ENCODE measurements at places on chromosomes 6 and 20.

DNA sequence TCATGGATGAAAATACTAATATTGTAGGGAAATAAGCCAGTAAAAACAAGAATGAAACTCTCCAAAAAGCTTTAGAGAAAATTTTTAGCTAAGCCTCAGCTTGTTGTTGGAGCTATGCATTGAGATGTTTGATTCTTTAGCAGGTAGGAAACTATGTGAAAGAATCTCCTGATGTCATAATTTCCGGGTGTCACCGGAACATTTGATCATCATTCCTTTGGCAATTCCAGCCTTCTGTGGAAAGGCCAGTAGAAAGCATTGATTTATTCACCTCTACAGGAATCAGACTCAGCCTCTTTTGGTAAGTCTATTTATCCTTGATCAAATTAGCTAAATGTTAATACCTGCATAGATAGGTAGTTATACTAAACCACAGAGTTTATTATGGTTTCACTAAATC is 9.5 kb downstream of the FAM229B start:
- DNase-seq = no peak

GRCh38 chr6:19322691-19323485 is 514.3 kb upstream of the ID4 start:
- no peak for DNase-seq

- no peak for DNase-seq
These were observed 85.4 kb downstream of the CHMP4B start for GRCh38 chr20:33896509-33896908.

- no peak for DNase-seq
These were observed 47.0 kb downstream of the TCP11 start for GRCh38 chr6:35094183-35094582.

- no peak for DNase-seq
These were observed 5.1 kb upstream of the FAM50B start for GRCh38 chr6:3844097-3844463.

GRCh38 chr6:116812051-116812650 is 16.7 kb downstream of the GPRC6A start:
- DNase-seq = no peak

- DNase-seq = no peak
These were observed 1163.6 kb upstream of the CITED2 start for GRCh38 chr6:140537834-140538705.

DNA sequence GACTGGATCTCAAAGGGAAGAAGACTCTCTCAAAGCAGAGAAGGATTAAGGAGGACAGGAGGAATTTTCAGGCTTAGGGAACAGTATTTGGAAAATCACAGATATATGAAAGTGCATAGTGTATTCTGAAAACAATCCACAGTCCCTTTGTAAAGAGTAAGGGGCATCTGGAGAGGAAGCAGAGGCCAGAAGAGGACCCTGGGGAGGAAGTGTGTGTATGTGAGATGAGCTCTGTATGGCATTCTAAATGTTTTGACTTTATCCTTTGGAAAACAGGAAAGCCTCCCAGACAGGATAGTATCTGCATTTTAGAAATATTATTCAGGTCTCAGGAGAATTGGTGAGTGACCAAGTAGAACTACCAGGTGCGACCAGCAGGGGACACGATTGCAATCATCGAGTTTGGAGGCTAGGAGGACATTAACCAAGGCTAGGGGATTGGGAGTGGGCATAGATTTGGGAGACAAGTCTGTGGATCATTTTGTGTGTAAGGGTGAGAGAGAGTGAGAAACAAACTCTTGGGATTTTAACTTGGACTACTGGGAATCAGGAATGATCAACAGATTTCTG is 38.3 kb upstream of the FAM184A start:
- DNase-seq = no peak

DNA sequence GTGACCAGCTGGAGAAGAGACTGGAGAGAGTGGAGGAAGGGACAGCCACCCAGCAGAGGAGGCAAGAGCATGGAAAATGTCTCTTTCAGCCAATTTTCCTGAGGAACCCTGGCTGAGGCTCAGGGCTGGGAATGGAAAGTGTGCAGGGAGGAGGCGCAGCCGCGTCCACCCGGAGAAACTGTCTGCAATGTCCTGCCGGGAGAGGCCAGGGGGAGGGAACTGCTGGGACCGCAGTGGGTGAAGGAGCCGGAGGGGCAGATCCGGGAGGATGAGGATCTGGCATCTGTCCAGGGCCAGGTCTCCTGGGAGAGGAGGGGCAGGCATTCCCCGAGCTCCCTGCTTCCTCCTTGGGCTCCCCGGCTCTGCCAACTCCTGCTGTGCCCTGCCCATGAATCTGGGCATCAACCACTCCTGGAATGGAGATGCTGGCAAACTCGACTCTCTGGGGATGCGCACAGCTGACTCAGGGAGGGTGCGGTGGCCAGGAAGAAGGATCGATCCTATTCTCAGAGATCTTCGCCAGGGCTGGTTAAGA is 17.4 kb upstream of the HM13 start:
- DNase-seq = peak; percentile 84

DNA sequence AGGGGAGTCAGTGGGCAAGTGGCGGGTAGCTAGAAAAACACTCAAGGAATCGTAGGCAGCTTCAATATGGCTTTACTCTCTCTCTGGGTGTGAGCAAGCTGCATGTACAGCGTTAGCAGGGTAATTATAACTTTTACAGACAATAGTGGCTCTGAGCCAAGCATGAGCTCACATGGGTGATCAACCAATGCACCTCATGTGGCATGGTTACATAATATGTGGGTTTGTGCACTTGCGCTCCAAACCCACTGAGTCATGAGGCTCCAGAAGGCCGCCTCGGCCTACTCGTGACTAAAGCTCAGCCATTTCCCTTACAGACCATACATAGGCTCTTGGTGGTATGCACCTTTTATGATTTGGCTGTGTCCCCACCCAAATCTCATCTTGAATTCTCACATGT is 78.4 kb upstream of the FBXL4 start:
- no peak for DNase-seq

DNA sequence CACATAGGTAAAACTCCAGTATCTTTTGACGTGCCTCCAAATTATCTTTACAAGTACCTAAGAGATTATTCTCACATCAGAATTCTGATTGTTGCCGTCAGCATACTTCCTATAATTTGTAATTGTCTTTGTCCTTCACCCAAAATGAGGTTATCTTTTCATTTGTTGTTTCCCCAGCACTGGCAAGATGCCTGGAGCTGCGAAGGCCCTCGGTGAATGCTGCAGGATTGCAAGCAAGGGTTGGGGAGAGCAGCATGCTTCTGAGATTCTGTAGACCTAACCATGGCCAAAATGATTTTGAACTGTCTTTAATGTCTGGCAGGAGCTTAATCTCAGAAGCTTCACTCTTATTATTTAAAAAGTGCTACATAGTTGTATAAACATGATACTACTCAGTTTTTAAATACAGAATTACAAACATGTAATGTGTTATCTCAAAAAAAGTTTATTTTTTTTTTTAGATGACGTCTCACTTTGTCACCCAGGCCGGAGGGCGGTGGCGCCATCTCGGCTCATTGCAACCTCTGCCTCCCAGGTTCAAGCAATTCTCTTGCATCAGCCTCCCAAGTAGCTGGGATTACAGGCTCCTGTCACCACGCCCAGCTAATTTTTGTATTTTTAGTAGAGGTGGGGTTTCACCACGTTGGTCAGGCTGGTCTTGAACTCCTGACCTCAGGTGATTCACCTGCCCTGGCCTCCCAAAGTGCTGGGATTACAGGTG is 88.7 kb downstream of the ELOVL5 start:
- no peak for DNase-seq

DNA sequence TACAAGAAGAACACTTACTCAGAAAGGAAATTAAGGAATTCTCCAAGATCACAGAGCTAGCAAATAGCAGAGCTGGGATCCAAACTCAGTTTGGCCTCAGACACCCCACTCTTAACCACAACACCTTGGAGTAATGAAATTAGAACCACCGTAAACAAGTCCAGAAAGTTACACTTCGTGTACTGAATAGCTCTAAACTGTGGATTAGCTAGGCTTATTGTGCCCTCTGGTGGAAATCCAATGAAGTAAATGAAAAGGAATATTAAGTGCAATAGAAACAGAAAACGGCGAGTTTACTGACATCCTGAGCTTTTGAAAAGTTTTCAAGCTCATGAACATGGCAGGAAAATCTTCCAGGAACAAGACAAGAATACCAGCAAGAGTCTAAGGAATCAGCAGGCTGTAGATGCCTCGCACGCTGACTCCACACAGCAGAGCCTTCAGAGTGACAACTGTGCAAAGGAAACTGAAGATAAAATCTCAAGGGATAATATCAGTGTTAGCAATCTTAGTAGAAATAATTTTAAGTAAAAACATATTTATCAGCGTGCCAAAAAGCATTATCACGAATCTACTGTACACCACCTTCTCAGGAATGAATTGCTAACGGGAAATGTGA is 34.6 kb downstream of the FBXO5 start:
- no peak for DNase-seq

GRCh38 chr6:89242574-89243330 is 25.6 kb upstream of the GABRR1 start:
- no peak for DNase-seq

GRCh38 chr6:68326762-68327161 is 308.3 kb upstream of the ADGRB3 start:
- DNase-seq = no peak

DNA sequence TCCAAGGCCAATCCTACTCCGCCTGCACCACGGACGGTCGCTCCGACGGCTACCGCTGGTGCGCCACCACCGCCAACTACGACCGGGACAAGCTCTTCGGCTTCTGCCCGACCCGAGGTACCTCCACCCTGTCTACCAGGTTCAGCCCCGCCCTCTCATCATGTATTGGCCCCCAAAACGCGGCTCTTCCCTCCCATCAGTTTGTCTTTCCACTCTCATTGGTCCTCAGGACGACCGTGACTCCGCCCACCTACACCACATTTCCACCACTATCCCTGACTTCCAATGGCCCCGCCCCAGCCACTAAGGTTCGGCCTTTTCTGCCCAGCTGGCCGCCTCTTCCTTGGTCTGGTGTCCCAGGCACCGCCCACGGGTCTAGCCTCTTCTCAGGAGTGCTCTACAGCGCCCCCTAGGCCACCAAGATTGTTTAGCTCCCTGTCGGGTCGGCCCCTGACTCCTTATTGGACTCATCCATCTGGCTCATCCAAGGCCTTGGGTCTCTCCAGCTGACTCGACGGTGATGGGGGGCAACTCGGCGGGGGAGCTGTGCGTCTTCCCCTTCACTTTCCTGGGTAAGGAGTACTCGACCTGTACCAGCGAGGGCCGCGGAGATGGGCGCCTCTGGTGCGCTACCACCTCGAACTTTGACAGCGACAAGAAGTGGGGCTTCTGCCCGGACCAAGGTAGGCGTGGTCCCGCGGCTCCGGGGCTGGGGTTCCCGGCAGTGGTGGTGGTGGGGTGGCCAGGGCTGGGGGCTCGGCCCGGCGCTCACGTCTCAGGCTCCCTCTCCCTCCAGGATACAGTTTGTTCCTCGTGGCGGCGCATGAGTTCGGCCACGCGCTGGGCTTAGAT is 3.1 kb downstream of the MMP9 start:
- peak; percentile 78 for DNase-seq

GRCh38 chr20:20012541-20012940 is 4.6 kb upstream of the NAA20 start:
- no peak for DNase-seq

- no peak for DNase-seq
These were observed 47.0 kb downstream of the COL19A1 start for GRCh38 chr6:69913361-69913760.

- DNase-seq = no peak
These were observed 657.5 kb downstream of the RFPL4B start for GRCh38 chr6:113004470-113005270.

- no peak for DNase-seq
These were observed 53.8 kb downstream of the BANF2 start for GRCh38 chr20:17753516-17753915.

DNA sequence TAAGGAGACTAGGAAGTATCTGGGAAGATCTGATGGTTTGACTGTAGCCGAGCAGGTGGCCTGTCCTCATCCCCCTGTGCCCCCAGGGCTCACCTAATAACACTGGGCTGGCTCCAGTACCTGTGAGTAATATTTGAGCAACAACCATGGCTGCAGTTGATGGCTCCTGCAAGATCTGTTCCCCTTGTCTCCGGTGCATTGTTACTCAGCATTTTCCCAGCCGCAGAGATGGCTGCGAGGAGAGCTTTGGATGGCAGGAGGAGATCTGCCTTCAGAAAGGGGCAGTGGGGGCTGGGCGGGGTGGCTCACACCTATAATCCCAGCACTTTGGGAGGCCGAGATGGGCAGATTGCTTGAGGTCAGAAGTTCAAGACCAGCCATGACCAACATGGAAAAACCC is 39.3 kb downstream of the PTK7 start:
- no peak for DNase-seq

DNA sequence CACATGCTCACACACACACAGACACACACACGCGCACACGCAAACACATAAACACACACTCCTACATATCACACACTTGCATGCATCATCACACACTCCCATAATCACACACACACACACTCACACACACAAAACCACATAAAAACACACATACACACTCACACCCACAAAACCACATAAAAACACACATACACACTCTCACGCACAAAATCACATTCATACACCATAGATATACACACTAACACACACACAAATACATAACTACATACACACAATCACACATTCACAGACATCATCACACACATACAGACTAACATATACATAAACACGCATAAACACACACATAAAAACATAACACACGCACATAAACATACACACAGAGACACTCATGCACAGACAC is 57.8 kb upstream of the QKI start:
- DNase-seq = no peak

DNA sequence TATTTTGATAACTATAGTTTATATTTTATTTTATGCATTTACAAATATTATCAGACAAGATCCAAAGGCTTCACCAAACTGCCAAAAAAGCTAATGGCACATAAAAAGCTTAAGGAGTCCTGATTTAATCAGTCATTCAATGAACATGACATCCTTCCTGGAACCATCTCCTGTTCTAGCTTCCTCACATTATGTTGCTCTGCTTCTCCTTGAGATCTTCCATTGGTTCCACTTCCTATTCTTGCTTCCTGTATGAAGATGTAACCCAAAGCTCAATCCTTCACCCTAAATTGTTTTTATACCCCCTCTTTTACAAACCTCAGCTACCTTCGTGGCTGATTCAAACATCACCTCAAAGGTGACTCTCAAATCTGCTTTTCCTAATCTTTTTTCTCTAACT is 4.5 kb upstream of the BRD2 start:
- no peak for DNase-seq

GRCh38 chr20:35319192-35319870 is 27.1 kb upstream of the FAM83C start:
- no peak for DNase-seq

GRCh38 chr6:10558565-10558964 is 37.4 kb downstream of the GCNT2 start:
- peak; percentile 61 for DNase-seq

- DNase-seq = no peak
These were observed 14.2 kb downstream of the FIG4 start for GRCh38 chr6:109705258-109705657.

GRCh38 chr6:76719449-76719848 is 647.0 kb upstream of the IMPG1 start:
- no peak for DNase-seq

GRCh38 chr6:91608428-91608827 is 1021.6 kb upstream of the MAP3K7 start:
- no peak for DNase-seq

All from suprapubic skin (tissue), 4 donors.